NCI-H345 (cell line): ENCODE measurements at places on chromosomes 2 and 18.

DNA sequence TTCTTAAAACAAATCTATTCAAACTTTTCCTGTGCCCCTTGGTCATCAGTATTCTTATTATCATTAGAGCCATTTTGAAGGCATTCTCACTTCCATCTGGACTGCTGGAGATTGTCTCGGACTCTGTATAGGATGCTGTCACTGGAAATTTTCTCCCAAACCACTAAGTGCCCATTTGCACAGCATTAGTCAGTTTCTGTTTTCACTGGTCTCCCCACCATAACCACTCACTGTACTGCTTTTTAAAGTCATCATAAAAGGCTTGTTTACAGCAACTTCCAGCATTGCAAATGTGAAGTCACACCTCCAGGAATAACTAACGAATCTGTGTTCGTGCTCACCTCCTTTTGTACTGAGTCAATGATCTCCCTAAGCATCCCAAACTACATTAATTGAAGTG is 150.9 kb upstream of the SERTAD2 start:
- no peak for DNase-seq

GRCh38 chr2:239274391-239275043 is 126.3 kb downstream of the HDAC4 start:
- DNase-seq: no peak

DNA sequence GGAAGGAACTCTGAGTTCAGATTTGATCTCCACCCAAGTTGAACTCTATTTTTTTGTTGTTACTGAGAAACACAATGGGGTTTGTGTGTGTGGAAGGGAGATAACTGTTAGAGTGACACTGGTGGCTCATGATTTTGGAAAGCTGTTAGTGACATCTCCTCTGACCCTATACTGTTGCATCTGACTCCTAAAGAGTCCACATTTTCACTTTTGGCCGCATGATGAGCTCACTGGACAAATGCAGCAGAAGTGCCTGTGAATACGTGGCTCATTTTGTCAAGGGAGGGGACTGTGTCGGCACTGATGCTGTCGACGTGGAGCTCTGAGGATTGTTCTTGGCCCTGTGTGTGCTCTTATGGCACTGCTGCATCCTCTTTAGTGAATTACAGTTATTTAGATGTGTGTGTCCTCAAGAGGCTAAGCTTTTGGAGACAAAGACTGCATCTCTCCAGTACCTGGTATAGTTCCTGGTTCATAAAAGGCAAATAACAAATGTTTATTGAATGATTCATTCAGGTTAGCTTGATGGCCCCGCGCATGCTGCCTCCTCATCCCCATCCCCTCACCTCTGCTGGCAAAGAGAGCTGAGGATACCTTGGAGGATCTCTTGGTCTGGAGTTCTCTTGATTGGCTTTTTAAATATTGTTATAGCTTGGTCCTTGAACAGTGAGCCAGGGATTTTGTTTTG is 135.4 kb downstream of the PHLPP1 start:
- peak; percentile 28 for DNase-seq

DNA sequence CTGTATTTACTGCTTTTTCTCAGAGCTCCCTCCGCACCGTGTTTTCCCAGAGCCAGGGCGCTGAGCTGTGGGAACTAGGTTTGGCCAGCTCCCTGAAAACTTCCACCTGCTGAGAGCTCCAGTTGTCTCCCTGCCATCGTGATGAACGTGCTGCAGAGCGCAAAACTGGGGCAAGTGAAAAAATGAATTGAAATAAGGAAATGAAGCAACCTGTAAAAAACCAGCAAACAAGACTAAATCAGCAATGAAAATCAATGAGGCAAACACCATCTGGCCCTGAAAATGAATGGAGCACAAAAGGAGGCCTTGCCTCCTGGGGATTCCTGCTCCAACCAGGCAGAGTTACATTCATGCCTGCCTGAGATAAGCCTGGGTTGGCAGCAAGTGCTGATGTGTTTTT is 129.9 kb downstream of the MARCHF4 start:
- peak; percentile 93 for DNase-seq

DNA sequence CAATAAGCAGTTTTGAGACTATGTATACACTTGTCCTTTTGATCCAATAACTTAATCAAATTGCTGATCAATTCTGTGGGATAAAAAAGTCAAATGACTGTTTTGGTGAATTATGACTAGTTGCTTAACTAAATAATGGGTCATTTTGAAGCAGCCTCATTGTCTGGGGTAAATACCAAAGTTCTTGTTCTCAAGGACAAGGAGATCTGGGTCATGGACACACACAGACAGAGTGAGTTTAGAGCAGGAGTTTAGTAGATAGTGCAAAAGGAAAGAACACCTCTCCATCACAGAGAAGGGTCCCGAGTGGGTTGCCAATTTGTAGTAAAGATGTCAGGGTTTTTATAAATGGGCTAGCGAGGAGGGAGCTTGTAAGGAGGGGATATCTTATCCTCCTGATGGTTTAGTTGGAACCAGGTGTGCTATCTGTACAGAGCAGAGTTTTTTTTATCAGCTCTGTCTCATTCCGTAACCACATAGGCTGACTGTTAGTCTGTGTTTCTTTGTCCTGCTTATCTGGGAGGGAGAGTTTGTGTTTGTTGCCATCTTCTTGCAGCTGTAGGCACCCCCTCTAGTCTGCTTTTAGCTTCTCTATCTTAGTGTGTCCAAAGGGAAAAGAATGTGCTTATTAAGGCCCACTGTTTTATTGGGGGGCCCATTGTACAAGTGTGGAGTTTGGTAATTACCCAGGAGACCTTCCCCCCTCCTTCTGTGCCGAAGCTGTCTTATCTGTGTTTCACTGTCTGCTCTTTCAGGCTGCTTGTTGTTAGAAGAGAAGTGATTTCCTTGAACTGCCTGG is 48.7 kb upstream of the C1GALT1C1L start:
- no peak for DNase-seq

DNA sequence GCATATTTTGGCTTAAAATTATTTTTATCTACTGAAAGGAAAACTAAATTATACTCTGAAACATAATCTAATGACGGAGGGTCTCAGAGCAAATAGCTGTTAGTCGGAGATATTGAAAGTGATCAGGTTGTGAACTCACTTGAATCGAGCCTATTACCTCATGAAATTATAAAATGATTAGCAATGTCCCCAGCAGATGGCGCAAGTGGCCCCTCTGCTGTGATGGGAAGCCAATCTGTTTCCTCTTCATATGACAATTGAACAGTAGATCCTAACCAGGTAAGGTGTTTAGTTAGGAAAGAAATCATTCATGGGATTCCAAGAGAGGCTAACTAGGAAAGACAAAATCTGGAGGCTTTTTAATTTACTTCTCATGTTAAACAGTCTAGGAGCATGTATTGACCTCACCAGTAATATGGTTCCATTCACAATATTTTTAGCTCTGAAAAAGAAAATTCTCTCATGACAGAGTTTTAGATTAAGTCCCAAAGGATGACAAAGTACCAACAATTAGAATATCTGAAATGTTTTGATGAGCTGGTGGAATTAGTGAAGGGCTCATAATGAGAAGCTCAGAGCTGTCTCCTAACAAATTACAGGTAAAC is 29.9 kb upstream of the MPPE1 start:
- DNase-seq: peak; percentile 71

- DNase-seq: no peak
Measured at GRCh38 chr2:207394203-207394781, 135.5 kb upstream of the CREB1 start.

DNA sequence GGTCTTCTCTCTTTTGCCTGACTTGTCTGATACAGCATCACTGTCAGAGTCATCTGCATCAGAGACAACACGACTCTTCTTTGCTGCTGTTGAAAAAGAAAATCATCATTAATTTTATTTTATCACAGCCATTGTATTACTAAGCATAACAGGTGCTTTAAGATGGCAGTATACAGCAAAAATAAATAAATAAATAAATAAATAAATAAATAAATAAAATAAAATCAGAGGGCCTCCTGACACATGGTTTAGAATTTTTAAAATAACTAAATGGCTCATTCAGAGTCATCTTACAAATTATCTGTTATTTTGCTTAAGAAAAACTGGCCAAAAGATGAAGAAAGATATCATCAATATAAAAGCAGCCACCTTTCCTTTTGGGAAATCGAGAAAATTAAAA is 22.8 kb downstream of the IWS1 start:
- no peak for DNase-seq

GRCh38 chr18:57353940-57354461 is 1.6 kb downstream of the ST8SIA3 start:
- no peak for DNase-seq

DNA sequence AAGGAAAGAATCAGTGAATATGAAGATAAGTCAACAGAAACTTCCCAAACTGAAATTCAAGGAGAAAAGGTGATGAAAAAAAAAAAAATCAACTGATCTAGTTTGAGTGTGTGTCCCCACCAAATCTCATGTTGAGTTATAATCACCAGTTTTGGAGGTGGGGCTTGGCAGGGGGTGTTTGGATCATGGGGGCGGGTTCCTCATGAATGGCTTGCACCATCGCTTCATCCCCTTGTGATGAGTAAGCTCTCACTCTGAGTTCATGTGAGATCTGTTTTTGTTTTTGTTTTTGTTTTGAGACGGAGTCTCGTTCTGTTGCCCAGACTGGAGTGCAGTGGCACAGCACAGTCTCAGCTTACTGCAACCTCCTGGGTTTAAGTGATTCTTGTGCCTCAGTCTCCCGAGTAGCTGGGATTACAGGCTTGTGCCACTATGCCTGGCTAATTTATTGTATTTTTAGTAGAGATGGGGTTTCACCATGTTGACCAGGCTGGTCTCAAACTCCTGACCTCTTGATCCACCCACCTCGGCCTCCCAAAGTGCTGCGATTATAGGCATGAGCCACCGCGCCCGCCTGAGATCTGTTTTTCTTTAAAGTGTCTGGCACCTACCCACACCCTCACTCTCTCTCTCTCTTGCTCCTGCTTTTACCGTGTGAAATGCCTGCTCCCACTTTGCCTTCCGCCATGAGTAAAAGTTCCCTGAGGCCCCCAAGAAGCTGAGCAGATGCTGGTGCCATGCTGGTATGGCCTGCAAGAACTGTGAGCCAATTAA is 4.0 kb upstream of the SLC66A2 start:
- DNase-seq: no peak

DNA sequence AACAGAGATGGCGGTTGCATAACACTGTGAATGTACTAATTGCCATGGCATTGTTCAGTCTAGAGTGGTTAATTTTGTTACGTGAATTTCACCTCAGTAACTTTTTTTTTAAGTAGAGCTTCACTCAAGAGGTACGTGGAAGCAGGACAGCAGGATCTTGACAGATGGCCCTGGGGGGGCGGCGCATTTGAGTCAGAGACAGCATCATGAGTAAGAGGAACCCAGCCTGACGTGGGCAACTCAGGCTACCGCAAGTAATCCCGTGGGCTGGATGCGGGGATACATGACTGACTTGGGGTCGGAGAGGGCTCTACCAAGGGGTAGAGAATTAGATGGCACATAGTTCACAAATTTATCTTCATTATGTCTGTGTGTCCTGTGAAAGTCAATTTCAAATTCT is 38.1 kb upstream of the DAPL1 start:
- DNase-seq: no peak

- DNase-seq: no peak
Measured at GRCh38 chr2:11228692-11229091, 73.4 kb downstream of the SLC66A3 start.

DNA sequence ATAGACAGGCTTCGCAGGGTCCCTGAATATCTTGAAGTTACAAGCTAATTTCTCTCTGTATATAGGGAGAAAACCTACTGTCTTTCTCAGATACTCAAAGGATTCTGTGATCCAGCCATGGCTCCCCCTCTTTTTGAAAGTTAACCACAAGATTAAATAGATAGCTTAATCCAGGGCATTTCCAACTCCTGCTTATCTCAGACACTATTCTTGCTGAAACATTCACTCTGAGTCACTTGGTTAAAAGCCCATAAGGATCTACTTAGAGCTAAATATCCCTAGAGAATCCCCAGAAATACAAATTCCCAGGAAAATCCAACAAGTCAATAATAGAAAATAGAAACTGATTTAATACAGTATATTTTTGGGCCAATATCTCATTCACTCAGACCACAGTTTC is 179.1 kb upstream of the LYPD1 start:
- DNase-seq: no peak

GRCh38 chr2:230423851-230424458 is 8.0 kb downstream of the SP100 start:
- DNase-seq: no peak

GRCh38 chr2:47357483-47357882 is 45.5 kb upstream of the MSH2 start:
- peak; percentile 50 for DNase-seq

DNA sequence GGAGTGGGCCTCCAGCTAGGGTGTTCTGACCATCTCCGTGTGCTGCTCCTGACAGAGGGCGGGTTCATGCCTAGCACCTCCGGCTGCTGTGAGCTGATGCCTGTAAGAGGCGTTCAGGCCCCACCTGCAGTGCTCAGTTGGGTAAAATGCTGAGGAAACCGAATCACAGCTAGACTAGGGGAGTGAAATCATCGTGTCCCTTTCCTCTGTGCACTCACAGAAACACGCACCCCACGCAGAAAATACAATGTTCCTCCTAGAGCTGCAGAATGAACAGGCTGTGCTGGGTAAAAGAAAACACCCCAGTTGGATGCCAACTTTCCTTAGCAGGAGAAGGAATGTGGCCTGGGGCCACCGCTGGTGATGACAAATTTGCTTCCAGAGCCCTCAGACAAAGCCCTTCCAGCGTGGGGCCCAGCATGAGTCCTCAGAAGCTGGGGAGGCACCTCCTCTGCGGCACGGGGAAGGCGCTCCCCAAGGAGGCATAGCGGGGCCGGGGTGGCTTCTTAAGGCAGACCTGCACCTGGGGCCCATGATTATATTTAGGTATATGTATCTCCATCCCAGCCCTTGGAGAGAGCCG is 16.3 kb upstream of the ARHGEF4 start:
- DNase-seq: no peak

- DNase-seq: no peak
Measured at GRCh38 chr2:45330108-45330507, 281.0 kb downstream of the SRBD1 start.
